ENCODE measurements at places on chromosomes 1 and 21.

DNA sequence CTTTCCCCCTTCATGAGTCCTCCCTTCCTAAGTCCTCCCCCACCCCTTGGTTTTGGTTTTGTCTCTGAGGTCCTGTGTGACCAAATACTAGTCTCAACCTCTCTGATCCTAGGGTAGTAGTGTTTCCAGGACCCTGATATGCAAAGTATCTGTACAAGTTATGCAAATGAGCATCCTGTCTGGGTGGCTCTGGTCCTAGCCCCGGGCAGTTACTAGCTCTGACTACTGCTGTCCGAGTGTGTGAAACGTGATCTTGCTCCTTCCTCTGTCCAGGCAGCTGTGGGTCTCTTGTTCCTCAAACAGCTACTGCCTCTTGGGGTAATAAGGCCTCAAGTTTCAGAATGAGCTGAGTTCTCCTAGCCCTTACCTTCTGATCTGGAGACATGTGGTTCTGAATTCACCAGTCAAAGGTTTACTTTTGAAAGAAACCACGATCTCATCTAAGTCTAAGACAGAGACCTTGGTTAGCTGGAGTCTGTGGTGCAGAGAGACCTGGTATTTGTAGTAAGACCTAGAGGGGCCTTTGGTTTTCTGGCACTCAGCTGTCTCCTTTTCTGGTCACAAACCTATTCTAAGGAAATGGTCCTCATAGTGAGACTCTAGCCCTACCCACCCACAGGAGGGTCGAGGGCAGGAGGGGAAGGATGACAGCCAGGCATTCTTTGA lies 31.0 kb upstream of the IL19 start:
- peak; percentile 32 for DNase-seq

DNA sequence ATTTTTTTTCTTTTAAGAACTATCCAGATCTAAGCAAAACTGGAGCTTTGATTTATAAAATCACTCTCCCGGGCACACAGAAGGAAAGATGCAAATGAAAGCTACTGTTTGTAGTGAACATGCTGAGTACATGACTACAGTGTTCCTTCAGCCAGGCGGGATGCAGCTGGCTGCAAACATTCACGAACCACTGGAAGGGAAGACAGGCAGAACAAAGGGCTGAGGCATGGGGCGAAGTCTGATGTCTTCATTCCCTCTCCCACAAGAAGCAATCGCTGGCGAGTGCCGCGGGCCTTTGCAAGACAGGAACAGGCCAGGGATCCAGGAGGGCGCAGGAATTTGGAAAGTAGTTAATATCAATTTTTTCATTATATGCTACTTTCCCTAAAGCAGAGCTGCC lies 257.9 kb upstream of the AJAP1 start:
- DNase-seq: no peak

- DNase-seq: no peak
These were observed 38.5 kb downstream of the CAMTA1 start for GRCh38 chr1:6823793-6824192.

GRCh38 chr1:77412820-77413530 lies 131.2 kb downstream of the AK5 start:
- no peak for DNase-seq

DNA sequence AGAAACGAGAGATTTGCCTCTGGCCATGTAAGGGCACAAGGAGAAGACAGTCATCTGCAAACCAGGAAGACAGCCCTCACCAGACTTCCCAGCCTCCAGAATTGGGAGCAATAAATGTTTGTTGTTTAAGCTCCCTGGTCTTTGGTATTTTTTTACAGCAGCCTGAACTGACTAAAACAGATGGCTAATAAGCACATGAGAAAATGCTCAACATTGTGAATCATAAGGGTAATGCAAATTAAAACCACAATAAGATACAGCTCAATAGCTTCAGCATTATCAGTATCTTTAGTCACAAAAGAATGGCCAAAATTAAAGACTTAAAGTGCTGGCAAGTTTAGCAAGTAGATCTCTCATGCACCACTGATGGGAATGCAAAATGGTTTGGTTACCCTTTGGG lies 11.7 kb downstream of the UBE2G2 start:
- DNase-seq: no peak

DNA sequence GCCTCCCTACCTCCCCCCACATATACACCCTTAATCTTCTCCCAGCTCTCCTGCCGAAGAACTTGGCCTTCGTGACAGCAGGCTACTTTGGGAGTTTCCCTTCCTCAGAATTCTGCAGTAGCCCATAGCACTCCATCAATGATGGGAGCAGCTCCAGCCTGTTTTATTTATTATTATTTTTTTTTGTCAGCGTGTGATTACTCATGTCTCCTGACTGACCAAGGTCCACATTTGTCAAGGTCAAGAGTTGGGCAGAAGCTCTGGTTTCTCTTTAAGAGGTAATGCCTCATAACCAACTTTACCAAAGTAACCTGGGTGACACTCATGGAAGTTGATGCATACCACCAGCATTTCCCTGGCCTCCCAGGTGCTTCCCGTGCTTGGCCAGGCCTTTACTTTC lies 125.4 kb downstream of the ZZZ3 start:
- DNase-seq: no peak

GRCh38 chr1:202811296-202812175 lies 782 bp downstream of the PCAT6 start:
- no peak for DNase-seq

DNA sequence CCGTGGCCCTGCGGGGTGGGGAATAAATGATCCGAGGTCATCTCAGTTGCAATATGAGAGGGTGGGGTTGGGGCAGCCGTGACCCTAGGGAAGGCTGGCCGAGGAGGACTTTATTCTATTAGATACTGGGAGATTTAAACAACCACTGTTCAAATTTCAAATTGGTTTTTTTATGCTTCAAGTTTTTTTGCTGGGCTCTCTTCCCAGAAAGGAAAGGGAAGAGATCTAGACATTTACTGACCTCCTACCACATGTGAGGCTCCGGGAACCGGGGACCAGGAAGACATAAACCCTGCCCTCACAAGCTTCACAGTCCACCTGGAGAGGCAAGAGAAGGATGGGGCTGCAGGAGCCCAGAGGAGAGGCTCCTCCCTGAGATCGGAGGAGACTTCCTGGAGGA lies 207.3 kb downstream of the FOXD2 start:
- DNase-seq: no peak

All from fibroblast of gingiva (primary cell).